ENCODE measurements at places on chromosomes 4 and X.

DNA sequence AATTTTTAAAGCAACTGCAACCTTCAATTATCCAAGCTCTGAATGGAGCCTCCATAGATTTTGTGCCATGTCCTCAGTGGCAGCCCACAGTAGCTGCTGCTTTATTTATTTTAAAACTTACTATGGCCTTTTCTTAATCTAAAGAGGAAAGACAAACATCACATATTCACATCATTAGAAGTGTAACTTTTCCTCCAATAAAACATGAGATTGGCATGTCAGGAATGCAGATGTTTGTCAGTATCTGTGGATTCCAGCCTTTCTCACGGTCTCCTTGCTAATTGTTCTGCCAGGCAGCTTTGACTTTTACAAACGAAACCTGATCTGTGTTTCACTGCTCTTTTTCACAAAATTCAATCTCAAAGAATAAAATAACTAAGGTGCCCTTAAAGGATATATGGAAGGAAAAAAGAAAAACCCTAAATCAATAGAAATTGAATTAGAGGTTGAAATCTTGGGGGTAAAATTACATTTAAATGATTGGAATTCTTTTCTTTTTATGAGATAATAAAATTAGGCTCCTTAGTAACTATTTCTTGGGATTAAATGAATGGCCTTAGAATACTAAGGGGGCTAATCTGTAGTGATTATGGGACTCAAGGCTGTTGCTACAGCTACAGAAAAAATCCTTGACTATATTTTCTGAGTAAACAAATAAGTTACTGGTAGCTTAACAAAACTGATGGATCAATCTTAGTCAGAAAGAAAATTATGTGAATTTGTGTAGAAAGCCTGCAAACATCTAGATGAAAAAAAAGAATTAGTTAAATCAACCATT is 151.3 kb downstream of the RTL9 start:
- DNase-seq, result no peak

DNA sequence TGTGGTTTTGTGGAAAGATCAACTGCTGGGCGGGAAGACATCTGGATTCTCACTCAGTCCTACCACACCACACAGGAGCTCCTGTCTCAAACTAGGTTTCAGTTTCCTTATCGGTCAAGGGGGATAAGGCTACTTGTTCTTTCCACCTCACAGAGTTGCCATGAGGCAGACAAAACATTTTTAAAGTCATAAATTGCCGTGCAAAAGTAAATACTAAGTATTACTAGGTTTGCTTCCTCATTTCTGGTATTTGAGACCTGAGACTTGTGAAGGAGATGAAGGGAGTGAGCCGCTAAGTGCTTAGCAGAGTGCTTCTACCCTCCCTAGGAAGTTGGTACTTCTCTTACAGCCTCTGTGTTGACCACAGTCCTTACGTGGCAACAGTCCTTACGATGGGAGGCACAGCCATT is 1.5 kb downstream of the LAP3 start:
- no peak for DNase-seq

DNA sequence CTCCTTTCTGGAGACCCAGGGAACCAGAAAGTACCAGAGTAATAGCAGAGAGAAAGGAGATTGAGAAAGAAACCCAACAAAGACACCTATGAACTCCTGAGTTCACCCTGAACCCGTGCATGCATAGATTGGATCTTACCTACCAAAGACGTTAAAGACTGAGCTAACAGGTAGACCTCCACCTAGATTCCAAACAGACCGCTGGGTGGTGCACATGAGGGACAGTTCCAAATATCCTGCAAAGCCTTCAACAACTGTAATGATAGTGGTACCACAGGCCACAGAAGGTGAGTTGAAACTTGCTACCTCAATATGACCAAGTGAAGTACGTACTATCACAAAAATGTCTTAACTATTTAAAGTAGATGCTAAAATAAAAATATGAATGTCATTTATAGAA is 34.0 kb upstream of the NR0B1 start:
- DNase-seq, result no peak

DNA sequence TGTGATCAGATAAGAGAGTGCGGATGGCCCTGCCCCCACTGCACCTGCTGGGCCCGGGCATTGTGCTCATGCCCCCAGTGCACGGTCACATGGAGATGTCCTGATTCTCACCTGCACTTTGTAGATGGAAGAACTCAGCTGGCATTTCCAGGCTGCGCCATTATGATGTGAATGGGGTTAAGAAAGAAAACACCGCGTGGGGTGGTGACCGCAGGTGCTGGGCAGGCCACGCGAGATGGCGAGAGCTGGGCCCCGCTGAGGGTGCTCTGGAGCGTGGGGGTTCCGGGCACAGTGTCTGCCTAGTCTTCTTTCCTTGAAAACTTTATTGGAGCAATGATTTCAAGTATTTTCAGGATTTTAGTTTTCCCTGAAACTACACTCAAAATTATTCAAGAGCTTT is 17.8 kb upstream of the HGFAC start:
- no peak for DNase-seq

GRCh38 chrX:67780694-67781109 is 236.9 kb downstream of the AR start:
- no peak for DNase-seq

GRCh38 chrX:633043-633984 is 2.7 kb downstream of the SHOX start:
- no peak for DNase-seq

DNA sequence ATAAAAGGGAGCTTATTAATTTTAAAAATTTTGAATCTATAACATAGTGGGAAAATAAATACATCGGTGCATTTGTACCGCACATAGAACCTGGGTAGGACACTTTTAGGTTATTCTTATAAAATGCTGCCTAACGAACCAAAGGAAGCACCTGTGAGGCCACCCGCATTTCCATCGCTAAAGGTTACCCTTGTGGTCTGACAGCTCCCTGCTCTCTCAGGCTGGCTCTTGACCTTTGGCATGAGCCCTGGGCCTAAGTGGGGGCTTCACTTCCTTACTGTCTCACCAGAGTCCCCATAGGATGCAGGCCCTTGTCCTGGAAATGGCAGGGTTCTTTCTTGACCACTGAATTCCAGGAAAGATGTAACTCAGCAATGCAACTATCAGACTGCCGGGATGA is 46.0 kb downstream of the HADH start:
- DNase-seq, result no peak

DNA sequence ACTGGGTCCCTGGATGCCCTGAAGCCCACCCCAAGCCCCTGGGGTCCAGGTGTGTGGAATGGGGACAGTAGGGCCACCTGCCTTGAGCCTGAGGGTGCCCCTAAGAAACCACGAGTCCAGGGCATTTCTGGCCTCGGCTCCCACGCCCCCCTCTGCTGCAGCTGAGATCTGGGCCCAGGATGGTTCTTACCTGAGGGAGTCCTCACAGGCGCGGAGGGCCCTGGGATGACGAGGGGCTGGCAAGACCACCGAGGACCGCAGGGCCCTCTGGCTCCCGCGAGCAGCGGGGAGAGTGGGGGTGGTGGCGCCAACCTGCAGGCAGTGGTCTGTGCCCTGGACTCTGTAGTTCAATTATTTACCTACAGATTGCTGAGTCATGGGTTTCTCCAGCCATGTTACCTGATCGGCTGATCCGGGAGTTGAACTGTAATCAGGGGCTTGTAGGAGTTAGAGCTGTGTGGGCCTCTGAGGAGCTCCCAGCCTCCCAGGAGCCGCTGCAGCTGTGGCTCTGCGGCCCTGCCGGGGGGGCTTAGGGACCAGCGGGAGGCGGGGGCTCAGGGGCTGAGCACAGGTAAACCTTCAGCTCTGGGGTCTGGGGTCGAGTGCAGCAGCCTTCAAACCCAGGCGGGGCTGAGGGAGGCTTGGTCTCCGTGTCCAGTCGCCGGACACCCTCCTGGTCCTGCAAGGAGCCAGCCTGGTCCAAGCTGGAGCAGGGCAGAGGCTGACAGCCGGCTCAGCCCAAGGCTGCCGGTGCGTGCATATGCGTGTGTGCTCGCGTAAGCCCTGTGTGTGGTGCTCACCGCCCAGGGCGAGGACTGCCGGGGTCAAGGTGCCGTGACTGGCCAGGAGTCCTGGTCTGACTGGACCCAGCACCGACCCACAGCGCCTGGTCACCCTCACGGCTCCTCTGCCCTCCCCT is at the start of gene SLC26A1:
Gene SLC26A1, minus strand, starts transcription at position 294 of the 919 bp plus-strand sequence. CDS start 1,701 bp downstream, outside the sequence.
- no peak for DNase-seq

DNA sequence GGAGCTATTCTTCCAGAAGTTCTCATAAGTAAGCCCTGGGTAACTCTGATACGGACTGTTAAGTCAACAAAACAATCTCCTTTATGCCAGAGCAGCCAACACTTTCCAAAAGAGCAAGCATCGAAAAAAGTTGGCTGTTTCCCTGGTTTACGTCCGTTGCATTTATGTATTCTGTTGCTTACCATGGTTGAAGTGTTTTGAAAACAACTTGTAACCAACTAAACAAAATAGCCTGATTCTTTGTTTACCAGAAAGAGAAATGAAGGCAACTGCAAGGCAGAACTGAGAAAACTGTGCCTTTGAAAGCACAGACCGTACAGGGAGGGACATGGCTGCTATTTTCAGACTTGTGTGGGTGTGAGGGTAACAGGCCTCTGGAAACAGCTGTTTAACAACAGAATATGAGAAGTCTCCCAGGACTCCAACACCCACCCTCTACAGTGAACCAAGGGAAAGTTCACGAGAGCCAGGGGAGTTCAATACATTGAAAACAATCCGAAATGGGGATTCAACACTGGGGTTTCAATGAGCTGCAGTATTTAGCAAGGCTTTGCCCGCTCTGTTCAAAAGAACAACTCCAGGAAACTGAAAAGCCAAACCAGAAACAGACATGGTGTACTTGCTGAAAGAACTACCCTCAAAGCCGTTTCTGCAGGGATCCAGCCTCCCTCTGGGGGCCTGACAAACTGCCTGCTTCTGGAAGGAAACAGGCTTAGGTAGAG is 95.8 kb upstream of the EGFL6 start:
- DNase-seq, result no peak

DNA sequence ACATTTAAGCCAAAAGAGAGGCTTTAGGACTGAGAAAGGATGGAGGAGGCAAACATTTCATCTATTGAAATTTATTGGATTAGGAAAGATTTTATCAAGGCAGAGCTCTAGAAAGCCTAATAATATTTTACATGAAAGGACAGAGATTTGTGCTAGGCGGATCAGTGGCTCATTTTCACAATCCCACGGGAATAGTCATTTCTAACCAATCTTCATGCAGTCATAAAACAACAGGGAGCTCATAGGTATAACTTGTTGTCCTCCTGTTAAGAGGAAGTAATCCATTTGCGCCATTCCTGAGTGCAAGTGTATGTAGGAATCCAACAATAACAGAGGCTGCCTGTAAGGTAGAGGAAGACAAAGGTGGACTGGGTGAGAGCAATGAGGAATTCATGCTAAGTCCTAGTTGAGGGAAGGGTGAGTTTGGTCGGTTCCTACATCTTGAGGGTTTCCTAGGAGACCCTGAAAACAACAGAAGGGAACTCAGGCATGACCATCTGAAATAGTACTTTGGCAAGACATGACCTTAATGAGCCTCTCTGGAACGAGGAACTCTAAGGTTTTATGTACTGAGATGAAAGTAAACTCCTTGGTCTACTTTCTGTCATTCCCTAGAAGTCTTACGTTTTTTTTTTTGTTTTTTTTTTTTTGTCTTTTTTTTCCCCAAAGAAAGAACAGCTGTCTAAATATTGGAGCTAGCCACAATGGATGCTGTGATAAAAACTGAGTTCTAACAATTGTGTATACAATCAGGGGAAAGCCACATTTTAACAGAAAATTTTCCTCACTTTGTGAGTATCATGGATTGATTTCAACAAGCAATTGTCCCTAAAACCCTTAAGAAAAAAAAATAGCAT is 89.7 kb downstream of the GEMIN8 start:
- no peak for DNase-seq
